ENCODE measurements at places on chromosomes 5 and 9.

DNA sequence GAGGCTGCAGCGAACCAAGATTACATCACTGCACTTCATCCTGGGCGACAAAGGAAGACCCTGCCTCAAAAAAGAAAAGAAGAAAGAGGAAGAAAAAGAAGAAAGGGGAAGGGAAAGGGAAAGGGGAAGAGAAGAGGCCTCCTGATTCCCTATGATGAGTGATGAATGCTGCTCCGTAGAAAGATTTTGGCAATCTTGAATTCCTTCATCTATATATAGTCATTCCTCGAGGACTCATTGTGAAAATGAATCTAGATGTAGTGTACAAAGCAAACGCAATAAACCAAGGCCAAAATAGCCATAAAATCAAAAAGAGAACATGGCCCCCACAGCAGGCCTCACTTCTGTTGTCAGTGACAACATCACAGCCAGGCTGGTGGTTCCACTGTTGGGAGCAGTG is 218.0 kb downstream of the DCP2 start:
- no peak for DNase-seq

- no peak for DNase-seq
These were observed 129.6 kb upstream of the CNTLN start for GRCh38 chr9:17005056-17005823.

DNA sequence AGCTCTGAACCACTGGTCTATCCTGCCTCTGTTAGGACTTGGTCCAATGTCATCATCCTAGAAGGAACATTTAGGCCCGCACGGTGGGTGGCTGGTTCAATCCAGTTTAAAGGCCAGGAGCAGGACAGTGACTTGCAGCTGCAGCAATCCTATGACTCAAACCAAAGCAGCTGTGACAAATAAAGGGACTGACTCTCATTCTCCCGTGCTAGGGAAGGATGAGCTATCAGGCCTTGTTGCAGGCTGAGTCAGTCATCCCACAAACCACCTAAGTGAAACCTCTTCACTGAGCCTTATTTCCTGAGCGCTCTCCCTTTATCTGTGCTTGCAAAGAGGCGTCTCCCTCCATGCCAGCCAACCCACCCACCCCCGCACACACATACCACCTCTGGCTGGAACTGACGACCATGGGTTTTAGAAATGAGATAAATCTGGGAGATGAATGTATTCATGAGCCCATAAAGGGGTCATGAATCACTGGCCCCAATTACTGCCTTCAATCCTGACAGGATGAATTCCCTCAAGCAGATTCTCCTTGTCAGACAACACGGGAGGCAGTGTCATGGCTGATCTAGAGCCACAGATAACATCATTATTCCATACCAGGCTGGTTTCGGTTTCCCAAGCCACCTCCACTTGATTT is 93.4 kb downstream of the KCNIP1 start:
- no peak for DNase-seq

DNA sequence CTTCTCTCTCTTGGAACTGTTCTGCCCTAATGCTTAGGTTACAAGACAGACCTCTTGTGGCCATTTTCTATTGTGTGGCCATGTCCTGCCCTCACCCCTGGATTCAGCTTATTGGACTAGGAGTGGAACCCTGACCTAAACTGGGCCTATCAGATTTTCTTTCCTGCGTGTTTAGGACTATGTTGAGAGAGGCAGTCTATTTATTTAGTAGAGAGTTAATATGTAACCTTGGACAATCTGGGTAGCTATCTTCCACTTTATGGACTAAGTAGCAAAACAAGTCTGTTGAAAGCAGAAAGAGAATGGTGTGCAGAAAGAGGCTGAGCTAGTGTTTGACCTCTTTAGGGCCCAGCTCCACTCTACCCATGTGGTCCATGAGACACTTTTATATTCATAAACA is 82.6 kb upstream of the SMIM32 start:
- no peak for DNase-seq

- no peak for DNase-seq
These were observed 204.8 kb upstream of the PIK3R1 start for GRCh38 chr5:68010740-68011139.

- no peak for DNase-seq
These were observed 34.1 kb downstream of the ELOVL7 start for GRCh38 chr5:60809891-60810425.

DNA sequence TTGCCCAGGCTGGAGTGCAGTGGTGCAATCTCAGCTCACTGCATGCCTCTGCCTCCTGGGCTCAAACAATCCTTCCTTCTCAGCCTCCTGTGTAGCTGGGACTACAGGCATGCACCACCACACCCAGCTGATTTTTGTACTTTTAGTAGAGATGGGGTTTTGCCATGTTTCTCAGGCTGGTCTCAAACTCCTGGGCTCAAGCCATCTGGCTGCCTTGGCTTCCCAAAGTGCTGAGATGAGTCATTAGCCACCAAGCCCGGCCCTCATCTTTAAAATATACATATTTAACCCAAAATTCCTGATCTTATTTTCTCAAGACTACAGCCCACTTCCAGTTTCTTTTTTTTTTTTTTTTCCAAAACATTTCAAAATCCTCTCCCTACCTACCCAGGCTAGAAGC is 31.7 kb upstream of the MINAR2 start:
- DNase-seq = no peak

- no peak for DNase-seq
These were observed 115.3 kb downstream of the FANCC start for GRCh38 chr9:95202076-95202681.

GRCh38 chr5:58094031-58094430 is 365.9 kb downstream of the PLK2 start:
- DNase-seq = no peak

- DNase-seq = no peak
These were observed 62.8 kb downstream of the RGS3 start for GRCh38 chr9:113526231-113526746.

DNA sequence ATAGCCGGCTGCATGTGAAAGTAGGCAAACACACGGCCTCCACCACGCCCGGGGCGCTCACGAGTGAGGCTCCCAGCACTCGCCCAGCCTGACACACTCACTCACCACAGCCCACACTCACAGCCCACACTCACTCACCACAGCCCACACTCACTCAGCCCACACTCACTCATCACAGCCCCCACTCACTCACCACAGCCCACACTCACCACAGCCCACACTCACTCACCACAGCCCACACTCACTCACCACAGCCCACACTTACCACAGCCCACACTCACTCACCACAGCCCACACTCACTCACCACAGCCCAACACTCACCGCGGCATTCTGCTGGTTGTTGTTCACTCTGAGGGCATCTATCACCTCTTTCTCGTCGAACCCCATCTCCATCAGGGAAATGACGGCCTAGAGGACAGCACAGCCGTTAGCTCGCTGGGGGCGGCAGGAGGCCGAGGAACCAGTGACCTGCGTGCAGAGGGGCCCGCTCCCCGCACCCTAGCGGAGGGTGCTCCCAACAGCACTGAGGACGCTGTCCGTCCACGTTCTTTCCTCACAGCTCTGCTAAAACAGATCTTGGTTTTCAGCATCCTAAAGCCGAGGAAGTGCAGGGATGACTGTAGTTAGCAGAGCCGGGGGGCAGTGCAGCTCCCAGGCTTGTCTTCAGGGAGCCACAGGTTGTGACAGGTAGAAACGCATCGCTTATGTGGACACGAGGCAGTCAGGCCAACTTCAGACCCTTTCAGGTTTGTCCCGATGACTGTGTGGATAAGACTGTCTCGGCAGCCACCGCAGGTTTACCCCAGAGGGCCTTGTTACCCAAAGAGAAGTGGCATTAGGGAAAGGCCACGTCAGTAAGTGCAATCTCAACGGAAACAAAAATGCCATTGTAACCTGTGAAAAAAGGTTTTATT is 21.6 kb downstream of the UBAC1 start:
- peak; percentile 29 for DNase-seq

- no peak for DNase-seq
These were observed 634.0 kb downstream of the MAT2B start for GRCh38 chr5:164139423-164139822.

DNA sequence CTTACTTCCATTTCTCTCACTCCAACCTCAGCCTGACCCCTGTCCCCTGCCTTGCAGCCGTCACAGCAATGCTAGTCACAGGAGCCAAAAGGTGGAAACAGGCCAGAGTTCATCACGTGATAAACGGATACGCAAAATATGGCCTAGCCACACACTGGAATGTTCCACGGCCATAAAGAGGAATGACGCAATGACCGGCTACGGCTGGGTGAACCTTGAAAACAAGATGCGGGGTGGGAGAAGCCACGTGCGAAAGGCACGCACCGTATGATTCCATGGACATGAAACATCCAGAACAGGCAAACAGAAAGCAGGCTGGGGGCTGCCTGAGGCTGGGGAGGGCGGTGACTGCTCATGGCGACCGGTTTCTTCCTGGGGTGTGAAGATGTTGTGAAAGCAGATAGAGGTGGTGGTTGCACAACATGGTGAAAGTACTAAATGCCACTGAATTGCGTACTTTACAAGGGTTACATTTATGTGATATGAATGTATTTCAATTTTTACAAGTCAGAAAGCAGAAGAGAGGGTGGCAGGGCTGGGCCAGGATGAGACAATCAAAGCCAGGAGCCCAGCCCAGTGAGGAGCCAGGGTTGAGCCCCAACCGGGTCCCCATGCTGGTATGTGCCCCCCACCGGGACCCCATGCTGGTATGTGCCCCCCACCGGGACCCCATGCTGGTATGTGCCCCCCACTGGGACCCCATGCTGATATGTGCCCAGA is 117.8 kb upstream of the SARDH start:
- no peak for DNase-seq

Data from stimulated activated CD8-positive, alpha-beta memory T cell treated with anti-CD3 and anti-CD28 coated beads, Interleukin-4, amount 100 ng/mL, for 4 hours (primary cell).